SK-MEL-5 (cell line): ENCODE measurements at places on chromosomes 7 and 10. TPM values are rescaled to one million over a fixed set of nuclear protein-coding genes. Genes with fewer than 3 reads are reported as not detected.

- DNase-seq = no peak
Observed at GRCh38 chr10:98458809-98459784, 12.4 kb upstream of the HPS1 start.

DNA sequence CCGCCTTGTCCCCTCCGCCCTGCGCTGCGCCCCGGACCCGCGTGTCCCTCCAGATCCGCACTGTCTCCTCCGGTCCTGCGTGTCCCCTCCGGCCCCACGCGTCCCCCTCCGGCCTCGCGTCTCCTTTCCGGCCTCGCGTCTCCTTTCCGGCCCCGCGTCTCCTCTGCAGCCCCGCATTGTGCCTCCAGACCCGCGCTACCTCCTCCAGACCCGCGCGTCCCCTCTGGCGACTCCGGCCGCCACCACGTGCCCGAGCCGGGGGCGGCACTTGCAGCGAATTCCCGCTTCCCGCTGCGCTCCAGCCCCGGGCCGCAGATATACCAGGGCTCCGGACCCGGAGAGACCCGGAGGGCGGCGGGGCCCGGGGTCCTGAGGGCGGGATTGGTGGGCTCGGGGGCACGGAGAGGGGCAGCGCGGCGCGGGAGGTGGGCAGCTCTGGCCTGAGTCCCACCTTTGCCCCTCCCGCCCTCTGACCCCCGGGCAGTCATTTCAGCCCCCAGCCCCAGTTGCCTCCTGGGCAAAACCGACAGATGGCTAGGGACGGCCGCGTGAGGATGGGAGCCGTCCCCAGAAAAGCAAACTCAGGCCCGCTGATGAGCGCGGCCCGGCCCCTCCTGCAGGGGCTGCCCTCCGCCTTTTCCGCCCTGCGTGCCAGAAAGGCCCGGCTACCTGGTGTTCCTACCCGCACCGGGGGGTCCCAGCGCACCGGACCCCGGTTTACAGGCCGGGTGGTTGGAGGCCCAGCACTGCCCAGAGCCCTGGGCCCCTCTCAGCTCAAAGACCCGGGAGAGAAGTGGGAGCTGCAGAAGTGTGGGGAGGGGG is 56.5 kb downstream of the RBM17 start:
- no peak for DNase-seq

DNA sequence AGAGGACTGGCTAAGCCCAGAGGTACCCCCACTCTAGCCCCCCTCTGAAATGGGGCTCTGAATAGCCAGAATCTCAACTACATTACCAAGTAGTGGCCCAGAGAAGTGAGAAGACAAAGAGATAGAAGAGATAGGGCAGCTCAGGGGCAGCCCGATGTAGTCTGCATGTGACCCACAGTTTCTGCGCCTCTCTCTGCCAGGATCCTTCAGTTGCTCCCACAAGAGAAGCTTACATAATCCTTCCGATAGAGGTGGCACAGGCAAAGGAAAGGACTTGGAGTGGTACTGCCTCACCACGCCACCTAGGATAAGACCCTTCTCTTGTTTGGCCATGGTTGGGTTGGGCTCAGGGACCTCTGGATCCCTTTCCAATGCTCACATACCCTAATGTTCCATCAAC is 5.4 kb upstream of the PDE1C start:
- no peak for DNase-seq

Gene C7orf57
- total RNA-seq = 0.48 and 0.79 TPM in 2 replicates

- DNase-seq = no peak
Observed at GRCh38 chr10:87976101-87976743, 112.8 kb downstream of the PTEN start.
